ENCODE measurements at places on chromosomes 7 and 10. TPM values are rescaled to one million over a fixed set of nuclear protein-coding genes. Genes with fewer than 3 reads are reported as not detected.

Gene GPRIN2
- 2.2 TPM for total RNA-seq

Gene TRIL
- total RNA-seq, result 3.0 TPM

Gene GARS1
- total RNA-seq, result 43.6 TPM

Gene CRTAC1
- total RNA-seq, result 4.2 TPM

Gene ASZ1
- not detected for total RNA-seq

Gene TAS2R4
- 1.2 TPM for total RNA-seq

DNA sequence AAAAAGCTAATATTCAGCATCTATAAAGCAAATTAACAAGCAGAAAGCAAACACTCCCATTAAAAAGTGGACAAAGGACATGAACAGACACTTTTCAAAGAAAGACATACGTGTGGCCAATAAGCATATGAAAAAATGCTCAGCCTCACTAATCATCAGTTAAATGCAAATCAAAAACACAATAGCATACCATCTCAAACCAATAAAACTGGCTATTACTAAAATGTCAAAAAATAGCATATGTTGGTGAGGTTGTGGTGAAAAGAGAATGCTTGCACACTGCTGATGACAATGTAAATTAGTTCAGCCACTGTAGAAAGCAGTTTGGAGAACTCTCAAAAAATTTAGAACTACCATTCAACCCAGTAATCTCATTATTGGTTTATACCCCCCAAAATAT is 284.6 kb upstream of the KCND2 start:
- DNase-seq, result no peak

DNA sequence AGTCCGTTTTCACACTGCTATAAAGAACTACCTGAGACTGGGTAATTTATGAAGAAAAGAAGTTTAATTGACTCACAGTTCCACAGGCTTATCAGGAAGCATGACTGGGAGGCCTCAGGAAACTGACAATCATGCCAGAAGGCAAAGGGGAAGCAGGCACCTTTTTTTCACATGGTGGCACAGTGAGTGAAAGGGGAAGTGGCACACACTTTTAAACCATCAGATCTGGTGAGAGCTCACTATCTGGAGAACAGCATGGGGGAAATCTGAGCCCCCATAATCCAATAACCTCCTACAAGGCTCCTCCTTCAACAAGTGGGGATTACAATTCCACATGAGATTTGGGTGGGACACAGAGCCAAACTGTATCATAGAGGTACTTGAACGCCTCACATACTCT is 30.0 kb downstream of the AGR3 start:
- DNase-seq, result no peak

DNA sequence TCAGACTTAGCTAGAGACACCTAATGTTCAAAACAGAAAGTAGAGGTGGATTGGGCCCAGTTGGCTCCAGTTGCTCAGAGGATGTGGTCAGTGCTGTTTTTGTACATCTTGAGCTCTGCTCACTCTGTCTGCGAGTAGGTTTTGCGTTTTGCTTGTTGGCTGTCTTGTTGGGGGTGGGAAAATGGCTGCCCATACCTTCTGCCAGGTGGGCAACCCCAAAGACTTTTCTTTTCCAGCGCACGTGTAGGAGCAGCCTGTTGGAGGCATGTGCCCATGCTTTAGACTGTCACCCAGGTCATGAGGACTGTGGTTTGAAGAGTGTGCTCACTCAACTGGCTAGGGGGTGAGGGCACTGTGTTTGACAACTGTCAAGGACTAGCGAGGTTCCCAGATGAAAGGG is 73.9 kb downstream of the KAT6B start:
- no peak for DNase-seq

GRCh38 chr7:135160098-135160857 is 10.2 kb downstream of the CYREN start:
- DNase-seq, result no peak

DNA sequence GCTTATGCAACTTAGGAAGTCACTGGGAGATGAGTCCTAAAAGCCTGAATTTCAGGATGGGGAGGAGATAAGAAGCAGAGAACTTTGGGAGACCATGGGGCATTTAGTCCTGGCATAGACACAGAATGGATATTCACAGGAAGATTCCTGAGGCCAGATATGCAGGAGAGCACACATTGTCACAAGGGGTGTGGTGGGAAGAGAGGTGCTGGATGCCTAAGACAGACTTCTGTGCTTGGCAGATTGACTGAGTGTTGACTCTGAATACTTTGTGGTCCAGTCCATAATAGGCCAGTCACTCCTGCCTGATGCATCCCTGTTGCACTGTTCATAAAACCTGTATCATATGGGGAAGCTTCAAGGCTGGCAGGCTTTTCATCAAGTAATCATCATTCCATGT is 18.5 kb downstream of the SRI start:
- no peak for DNase-seq

- no peak for DNase-seq
These were observed 8.8 kb downstream of the AFAP1L2 start for GRCh38 chr10:114395366-114396022.

All from esophagus muscularis mucosa (tissue), 4 donors.